ENCODE measurements at places on chromosomes 13 and 19.

- DNase-seq = no peak
Observed at GRCh38 chr19:29528946-29529645, 3.3 kb downstream of the VSTM2B start.

DNA sequence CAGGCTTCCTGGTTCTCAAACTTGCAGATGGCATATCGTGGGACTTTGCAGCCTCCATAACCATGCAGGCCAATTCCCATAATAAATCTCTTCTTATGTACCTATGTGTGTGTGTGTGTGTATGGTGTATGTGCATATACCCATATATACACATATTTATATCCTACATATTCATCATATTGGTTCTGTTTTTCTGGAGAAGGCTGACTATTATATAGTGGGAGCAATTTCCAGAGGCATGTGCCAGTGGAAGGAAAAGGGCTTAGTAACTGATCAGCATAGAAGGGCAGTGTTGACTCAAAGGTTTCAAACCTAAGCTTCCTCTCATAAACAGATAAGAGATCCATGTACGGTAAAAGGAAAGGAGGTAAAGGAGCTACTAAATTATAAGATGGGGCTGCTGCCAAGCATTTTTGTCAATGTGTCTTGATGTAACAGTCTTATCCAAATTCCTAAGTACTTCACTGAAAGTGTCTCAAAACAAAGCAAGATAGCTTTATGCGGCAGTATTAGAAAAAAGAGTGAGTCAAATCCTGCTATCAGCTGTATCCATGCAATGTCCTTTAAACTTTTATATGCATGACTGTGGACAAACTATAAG is 432.1 kb downstream of the TBC1D4 start:
- no peak for DNase-seq

DNA sequence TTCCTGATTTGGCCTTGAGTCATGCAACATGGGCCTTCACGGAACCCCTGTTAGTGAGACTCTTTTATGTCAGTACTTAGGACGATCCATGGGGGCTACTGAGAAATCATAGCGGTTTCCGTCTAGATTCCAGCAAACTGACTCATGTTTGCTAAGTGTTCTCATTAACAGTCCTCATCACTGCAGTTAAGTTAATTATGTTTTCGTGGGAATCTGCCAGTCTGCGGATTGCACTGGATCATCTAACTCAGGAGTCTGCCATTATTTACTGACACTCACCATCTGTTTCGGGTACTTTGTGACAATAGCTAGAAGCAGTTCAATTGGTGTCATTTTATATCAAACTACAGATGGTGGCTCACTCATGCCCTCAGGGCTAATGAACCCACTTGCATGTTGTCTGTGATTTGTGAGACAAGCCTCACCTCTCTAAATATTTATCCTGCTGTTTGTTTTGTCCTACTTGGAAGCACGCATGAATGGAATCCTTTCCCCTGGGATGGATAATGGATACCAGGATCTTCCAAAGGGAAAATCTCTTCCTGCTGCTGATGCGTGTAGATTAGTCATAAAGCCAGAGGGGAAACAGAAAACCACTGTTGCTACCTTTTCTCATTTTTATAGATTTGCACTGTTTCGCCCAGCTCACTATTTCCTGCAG is 61.8 kb downstream of the RAB20 start:
- DNase-seq = peak; percentile 70

GRCh38 chr13:78045916-78046315 is 127.3 kb upstream of the EDNRB start:
- no peak for DNase-seq

- no peak for DNase-seq
Observed at GRCh38 chr13:82202398-82202797, 1679.9 kb downstream of the SLITRK1 start.

- no peak for DNase-seq
Observed at GRCh38 chr13:110479648-110480047, 81.9 kb downstream of the RAB20 start.

DNA sequence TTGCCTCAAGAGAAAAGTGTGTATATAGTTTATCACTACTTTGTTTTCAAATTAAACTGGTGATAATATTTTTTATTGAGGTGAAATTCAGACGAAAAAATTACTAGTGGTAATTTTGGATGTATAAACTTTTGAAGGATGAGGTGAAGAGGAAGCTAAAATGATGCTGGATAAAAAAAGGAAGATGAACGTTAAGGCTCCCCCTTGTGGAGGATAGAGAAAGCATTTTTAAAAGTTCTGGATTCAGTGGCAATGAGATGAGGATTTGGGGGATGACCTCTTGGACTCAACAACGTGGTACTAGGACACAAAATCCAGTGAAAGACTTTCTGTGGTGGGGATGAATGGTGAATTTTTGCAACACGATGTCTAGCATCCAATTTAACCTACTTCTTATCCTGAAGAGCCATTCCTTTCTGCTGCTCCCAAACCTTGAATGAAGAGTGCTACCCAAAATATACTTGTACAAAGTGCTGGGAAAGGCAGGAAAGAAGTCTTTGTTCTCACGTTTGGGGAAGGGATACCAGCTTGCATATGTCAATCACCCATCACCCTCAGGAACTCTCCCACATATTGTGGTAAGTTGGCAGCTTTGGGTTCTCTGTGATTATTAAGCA is 7.3 kb upstream of the SIGLEC5 start:
- DNase-seq = no peak

- DNase-seq = no peak
Observed at GRCh38 chr19:2047449-2048103, 3.5 kb downstream of the MKNK2 start.

DNA sequence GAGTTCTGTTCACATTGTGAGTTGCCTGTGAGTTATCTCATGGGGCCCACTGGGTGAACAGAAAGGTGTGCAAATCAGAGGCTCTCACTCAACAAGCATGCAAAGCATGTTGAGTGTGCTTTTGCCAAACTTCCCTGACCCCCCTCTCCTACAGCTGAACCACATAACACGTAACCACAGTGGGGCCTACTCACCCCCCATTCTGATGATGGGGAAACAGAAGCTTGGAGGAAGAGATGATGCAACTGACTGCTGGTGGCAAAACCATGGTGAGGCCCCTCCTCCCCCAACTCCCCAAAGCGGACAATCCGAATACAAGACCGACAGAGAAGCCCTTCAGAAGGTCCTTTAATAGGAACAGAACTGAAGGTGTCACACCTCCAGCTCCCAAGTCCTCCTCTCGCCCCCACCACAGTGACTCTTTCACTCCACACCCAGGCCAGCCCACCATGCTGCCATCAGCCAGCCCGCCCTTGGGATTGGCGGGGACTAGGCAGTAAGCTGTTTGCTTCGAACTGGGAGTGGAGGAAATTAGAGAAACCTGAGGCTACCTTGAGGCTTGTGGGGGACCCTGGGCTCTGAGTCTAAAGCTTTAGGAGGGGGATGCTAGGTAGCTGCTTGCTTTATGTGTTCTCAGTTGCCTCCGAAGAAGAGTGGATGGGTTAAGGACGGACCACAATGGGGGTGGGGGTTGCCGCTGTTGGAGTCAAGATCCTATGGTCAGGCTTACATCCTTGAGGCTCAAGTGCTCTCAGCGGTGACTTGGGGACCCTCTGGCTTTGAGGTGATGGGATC is 3.8 kb downstream of the ZNF784 start:
- DNase-seq = no peak

DNA sequence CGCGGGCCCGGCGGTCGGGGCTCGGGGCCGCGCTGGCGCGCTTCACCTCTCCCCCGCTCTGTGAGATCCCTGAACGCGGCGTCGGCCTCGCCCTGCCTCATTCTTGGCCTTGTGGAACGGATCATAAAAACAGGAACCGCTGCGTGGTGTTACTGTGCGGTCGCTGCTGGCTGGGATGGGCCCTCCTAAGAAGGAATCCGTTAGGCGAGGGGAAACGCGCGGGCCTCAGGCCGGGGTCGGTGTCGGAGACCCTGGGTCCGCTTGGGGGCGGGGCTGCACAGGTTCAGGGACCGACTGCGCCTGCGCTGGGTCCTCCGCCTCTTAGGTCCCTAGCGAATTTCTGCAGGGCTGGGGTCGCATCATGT is 381 bp downstream of the CKAP2 start:
- peak; percentile 74 for DNase-seq

- no peak for DNase-seq
Observed at GRCh38 chr19:13083627-13084026, 19.0 kb downstream of the LYL1 start.

DNA sequence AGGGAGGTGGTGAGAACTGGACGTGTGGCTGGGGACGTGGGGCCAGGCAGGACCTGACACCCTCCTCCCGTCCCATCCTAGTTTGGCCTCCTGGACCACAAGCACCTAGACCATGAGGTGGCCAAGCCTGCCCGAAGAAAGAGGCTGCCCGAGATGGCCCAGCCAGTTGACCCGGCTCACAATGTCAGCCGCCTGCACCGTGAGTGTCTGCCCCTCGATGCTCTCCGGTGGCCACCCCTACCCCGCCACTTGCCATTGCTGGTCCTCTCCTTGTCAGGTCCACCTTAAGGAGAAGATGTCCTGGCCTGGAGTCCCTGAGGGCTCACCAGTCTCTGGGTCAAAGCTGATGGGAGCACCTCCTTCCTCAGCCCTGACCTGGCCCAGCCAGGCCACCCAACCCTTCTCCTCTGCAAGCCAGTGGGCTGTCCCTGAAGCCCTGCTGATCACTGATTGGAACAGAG is 2.2 kb downstream of the ANGPTL4 start:
- DNase-seq = no peak

- DNase-seq = no peak
Observed at GRCh38 chr13:96967248-96967745, 27.0 kb downstream of the OXGR1 start.

- DNase-seq = no peak
Observed at GRCh38 chr19:2077833-2078619, 18.1 kb downstream of the MOB3A start.

- no peak for DNase-seq
Observed at GRCh38 chr13:97448503-97449251, 14.7 kb downstream of the RAP2A start.

GRCh38 chr13:28373810-28374209 is 121.1 kb downstream of the FLT1 start:
- DNase-seq = no peak

DNA sequence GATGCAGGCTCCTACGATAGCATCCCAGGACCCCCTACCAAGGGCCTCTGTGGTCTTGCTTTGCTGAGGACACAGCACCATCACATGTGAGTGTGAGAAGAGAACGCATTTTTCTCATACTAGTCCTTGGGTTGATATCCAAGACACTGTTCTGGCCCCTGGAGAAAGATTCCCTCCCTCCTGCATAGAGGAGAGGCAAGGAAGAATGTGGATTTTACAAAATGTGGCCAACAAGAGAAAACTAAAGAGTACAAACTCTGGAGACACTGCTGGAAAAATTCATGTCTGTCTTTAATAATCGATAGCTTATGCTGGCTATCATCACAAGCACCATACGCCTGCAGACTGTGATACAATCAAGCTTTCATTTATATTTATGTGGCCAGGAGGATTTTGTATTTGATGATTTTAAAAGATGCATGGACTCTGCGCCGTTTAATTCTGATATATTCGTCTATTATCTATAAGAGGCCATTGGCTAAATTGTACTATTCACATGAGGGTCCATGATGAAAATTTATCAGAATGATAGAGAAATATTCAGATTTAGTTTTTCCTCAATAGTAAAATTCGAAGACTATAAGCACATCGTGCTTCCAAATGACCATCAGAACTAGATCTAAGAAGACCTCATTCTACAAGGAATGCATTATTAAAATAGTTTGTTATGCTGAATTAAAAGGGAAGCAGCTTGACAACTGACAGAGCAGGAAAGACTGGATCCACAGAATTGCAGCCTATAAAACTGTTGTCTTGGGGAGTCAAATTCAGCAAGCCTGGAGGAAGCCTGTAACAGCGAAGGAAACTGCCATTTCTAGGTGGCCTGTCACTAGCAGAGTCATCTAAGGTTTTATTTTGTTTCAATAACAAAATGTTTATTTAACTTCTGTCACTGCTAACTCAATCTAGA is 578.7 kb downstream of the DIAPH3 start:
- DNase-seq = no peak

- DNase-seq = no peak
Observed at GRCh38 chr19:2083174-2083854, 12.8 kb downstream of the MOB3A start.

GRCh38 chr13:113839536-113840204 is 24.2 kb downstream of the GAS6 start:
- no peak for DNase-seq

- no peak for DNase-seq
Observed at GRCh38 chr13:112067871-112068539, 1.1 kb downstream of the SOX1 start.

GRCh38 chr19:13055213-13056051 is 47.2 kb downstream of the LYL1 start:
- peak; percentile 92 for DNase-seq

DNA sequence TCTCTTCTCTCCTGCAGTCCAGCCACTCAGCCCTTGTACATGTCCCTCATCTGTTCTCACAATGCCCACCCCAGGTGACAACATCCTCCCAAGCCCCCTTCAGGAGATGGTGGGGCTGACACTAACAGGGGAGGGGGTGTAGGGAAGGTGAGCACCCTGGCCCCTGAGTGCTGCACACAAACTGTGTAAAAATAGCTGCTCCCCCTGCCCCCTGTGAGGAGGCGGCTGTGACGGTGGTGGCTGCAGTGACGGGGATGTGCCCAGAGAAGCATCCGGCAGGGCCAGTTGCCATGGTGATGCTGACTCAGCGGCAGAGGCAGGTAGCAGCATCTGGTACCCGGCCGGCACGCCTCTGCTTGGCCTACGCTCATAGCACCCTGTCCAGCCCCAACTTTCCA is 13.0 kb upstream of the JUND start:
- no peak for DNase-seq

DNA sequence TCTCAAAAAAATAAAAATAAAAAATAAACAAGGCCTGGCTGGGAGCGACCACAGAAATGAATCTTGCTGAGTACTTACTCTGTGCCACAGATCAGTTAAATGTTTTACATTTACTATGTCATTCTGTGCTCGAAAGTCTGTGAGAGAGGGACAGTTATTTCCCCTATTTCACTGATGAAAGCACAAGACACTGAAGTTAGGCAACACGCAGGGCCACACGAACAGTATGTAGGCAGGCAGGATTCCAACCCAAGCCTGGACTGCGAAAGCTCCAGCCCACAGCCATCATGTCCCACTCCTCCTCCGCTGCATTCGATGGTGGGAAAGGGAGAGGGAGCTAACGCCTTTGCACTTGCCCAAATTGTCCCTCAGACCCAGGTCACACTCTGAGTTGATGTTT is 34.2 kb downstream of the RUBCNL start:
- no peak for DNase-seq

- no peak for DNase-seq
Observed at GRCh38 chr19:50792272-50793250, 2.3 kb downstream of the ACP4 start.

DNA sequence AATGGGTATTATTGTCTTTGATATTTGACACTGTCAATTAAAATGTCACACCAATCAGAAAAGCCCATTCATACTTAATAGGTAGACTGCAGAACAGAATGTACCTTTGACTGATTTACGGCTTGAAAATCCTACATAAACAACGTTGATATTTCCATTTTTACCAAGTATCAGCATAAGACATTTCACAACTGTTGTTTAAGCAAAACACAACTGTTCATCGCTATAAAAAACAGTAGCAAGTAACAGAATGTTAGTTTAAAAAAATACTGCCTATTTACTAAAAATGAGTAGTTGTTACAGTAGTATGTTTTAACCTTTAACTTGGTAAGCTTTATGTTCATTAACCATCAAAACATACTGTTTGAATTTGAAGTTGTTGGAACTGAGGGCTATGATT is 1096.6 kb downstream of the PCDH17 start:
- DNase-seq = no peak

Measured in hepatic stellate cell (primary cell).